Airway epithelial cell (primary cell): ENCODE measurements at places on chromosomes 7 and 10. TPM values are rescaled to one million over a fixed set of nuclear protein-coding genes. Genes with fewer than 3 reads are reported as not detected.

The CRCP gene
- 28.8 and 43.3 TPM in 2 replicates for total RNA-seq

The PDAP1 gene
- 101 and 143 TPM in 2 replicates for total RNA-seq

The CLRN3 gene
- total RNA-seq: not detected in 2 replicates

The NYAP1 gene
- 0.65 and 2.1 TPM in 2 replicates for total RNA-seq

The TCAF2 gene
- total RNA-seq: 4.7 and 6.6 TPM in 2 replicates

The CCDC186 gene
- 8.1 and 14.0 TPM in 2 replicates for total RNA-seq

The MET gene
- total RNA-seq: 47.7 and 66.9 TPM in 2 replicates

The FAM237B gene
- not detected in 2 replicates for total RNA-seq

The KLF14 gene
- not detected in 2 replicates for total RNA-seq

The ZNF248 gene
- total RNA-seq: 1.9 and 3.9 TPM in 2 replicates

The OR6B1 gene
- not detected in 2 replicates for total RNA-seq

The SLC13A1 gene
- total RNA-seq: not detected in 2 replicates

The CYP26A1 gene
- total RNA-seq: not detected in 2 replicates

The TMEM178B gene
- not detected in 2 replicates for total RNA-seq

The TRPV5 gene
- total RNA-seq: not detected in 2 replicates

The PPA1 gene
- total RNA-seq: 212 and 230 TPM in 2 replicates

The ZNF804B gene
- not detected in 2 replicates for total RNA-seq

The C10orf143 gene
- total RNA-seq: 0.60 and 0.71 TPM in 2 replicates

The PAX4 gene
- total RNA-seq: not detected in 2 replicates

The OR6V1 gene
- total RNA-seq: not detected in 2 replicates

The SCART1 gene
- total RNA-seq: 0.51 and 0.63 TPM in 2 replicates

The TAS2R41 gene
- not detected in 2 replicates for total RNA-seq

The LIPJ gene
- not detected in 2 replicates for total RNA-seq

The ZP3 gene
- 2.5 and 9.3 TPM in 2 replicates for total RNA-seq

The NUTM2E gene
- total RNA-seq: not detected in 2 replicates

The GPR15LG gene
- total RNA-seq: 44.5 and 87.7 TPM in 2 replicates

The MSMB gene
- total RNA-seq: 0.84 and 2.0 TPM in 2 replicates

The ENKUR gene
- not detected in 2 replicates for total RNA-seq

The ZPBP gene
- total RNA-seq: not detected in 2 replicates

The SDK1 gene
- total RNA-seq: 0.21 and 0.23 TPM in 2 replicates

The ASZ1 gene
- total RNA-seq: not detected in 2 replicates
